ENCODE measurements at places on chromosomes 7 and 10.

DNA sequence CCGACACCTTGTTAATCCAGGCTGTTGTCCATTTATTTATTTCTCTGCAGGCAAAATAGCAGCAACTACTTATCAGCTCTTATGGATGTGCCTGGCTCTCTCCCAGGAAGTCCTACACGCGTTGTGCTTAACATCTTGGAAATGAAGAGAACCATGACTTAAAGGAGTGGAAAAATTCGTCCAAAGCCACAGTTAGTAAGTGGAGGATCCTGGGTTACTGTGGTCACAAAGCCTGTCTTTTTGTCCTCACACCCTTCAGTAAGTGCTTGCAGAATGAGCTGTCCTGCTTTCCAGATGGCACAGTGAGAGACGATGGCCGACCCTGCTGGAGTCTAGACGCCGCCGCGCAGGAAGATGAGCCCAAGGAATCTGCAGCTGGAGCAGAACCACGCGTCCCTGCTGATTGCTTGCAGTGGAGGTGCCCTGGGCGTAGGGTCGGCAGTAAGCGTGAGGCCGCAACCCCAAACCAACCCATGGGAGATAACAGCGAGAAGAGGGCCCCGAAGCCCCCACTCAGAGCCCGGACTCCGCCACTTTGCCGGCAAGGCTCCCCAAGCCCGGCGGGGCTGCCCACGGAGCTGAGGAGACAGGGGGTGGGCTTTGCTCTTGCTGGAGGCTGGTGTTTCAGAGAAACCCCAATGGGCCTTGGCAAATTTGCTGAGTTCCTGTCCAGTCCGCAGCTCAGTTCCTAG, 178.6 kb downstream of the CXCL12 start:
- no peak for DNase-seq

- DNase-seq = peak; percentile 11
Measured at GRCh38 chr7:141737118-141737835, 881 bp upstream of the SSBP1 start.

GRCh38 chr7:101754424-101755159, 62.8 kb upstream of the CUX1 start:
- DNase-seq = no peak

DNA sequence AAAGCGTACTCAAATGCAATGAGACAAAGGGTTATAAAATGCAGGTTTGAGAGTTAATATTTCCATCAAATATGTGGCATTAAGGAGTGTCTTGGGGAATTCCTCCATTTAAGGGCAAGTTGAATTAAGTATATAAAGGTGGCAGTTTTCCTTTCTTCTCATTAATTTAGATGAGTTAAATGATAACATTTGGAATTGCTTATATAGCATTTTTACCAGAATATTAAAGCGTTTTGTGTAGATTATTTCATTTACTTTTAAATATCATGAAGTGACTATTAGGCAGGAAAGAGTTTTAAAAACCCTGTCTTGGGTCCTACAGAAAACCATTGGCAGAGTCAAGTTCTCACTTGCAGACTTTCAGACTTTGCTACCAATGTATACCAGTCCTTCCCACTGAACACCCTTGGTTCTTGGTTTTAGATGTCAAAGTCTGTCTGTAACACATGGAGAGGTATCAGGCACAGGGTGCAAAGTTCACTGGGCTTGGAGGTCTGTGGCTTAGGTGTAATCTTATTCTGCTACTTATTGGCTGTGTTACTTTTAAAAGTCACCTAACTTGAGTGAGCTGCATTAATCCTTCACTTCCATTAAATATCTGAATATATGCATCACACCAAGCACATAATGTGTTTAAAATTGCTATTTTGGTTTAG, 51.0 kb downstream of the ASB4 start:
- no peak for DNase-seq

DNA sequence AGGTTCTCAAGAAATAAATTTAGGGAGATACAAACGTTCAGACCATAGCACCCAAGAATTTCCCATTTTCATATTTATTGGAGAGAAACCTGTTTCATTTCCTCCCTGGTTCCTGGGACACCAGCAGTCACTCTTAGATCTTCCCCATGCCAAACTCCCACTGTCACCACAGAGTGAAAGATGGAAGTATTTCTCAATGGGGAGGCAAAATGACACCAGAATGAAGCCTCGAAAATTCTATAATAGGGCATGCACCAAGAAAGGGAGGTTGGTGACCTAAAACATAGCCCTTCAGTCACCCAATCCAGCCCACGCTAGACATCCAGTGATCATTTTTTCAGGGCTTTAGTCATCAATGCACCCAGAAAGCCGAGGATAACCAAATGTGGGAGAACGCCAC, 148.1 kb upstream of the PLXDC2 start:
- DNase-seq = no peak

GRCh38 chr7:141679014-141679413, 23.0 kb downstream of the DENND11 start:
- DNase-seq = no peak

GRCh38 chr10:36676756-36677430, 448.5 kb upstream of the ANKRD30A start:
- DNase-seq = no peak

- DNase-seq = no peak
Measured at GRCh38 chr10:114876602-114877300, 55.2 kb downstream of the FHIP2A start.

- DNase-seq = no peak
Measured at GRCh38 chr10:26780793-26781601, 79.8 kb downstream of the ABI1 start.

DNA sequence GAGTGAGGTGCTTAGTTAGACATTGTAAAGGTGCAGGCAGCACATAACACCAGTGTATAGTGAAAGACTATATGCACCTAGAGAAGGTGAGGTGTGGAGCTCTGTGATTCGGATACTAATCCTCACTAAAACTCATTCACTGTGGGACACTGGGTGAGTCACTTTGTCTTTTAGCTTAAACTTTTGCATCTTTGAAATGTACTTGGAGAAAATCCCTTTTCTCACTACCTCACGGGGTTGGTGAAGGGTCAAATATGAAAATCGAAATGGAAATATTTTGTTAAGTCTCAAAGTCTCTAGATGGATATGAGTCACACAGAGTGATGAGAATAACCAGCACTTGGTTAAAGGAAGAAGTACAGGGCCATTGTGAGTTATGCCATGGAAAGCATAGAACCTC, 38.0 kb downstream of the MDFIC start:
- DNase-seq = no peak

DNA sequence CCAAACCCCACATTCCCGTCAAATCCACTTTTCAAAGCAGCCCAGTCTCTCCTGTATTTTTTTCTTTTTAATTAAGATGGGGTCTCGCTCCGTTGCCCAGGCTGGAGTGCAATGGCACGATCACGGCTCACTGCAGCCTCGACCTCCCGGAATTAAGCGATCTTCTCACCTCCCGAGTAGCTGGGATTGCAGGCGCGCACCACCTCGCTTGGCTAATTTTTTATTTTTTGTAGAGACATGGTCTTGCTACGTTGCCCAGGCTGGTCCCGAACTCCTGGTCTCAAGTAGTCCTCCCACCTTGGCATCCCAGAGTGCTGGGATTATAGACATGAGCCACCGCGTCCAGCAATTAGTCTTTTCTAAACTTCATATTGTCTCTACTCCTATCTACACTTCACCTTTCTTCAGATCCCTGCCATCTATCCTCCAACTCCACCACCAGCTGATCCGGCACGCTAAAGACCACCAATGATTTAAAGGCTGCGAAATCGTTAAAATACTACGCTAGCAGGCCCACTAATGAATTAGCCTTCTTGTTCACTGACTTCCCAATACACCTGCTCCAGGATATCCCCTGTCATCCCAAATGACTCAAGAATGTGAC, 525 bp upstream of the CHUK start:
- no peak for DNase-seq

GRCh38 chr10:10986606-10987005, 31.1 kb upstream of the CELF2 start:
- no peak for DNase-seq

DNA sequence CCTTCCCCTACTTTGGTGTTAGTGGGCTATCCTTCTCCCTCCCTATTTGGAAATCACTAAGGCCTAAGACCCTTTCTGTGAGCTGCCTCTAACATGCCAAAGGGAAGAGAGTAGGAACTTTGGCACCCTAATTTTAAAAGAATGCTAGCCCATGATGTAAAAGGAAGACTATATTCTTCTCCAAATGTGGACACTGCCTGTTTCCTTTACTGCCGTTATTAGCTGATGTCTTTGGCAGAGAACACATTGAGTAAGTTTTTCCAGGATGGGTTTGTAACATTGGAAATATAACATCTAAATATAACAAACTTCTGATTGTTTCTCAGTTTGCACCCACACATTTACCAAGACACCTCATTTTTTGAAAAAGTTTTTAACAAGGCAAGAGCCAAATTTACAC, 56.9 kb upstream of the TNKS2 start:
- DNase-seq = no peak

DNA sequence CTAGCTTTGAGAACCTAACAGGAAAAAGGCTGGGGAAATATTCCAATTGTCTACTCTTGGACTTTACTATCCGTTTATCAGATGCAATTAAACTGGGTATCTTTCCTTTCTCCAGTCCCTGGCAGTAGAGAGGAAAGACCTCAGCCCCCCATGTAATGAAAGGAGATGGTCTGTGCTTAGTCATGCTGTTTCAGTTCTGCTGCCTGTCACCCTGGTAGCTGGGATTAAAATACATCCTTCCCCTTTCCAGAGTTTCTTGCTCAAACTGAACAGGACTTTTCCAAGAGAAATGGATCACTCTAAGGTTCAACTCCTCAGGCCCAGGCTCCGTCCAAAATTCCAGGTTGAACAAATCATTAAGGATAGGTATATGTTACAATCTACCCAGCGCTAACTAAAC, 202.9 kb downstream of the PTEN start:
- no peak for DNase-seq

- DNase-seq = no peak
Measured at GRCh38 chr10:26909753-26910152, 49.0 kb upstream of the ABI1 start.

DNA sequence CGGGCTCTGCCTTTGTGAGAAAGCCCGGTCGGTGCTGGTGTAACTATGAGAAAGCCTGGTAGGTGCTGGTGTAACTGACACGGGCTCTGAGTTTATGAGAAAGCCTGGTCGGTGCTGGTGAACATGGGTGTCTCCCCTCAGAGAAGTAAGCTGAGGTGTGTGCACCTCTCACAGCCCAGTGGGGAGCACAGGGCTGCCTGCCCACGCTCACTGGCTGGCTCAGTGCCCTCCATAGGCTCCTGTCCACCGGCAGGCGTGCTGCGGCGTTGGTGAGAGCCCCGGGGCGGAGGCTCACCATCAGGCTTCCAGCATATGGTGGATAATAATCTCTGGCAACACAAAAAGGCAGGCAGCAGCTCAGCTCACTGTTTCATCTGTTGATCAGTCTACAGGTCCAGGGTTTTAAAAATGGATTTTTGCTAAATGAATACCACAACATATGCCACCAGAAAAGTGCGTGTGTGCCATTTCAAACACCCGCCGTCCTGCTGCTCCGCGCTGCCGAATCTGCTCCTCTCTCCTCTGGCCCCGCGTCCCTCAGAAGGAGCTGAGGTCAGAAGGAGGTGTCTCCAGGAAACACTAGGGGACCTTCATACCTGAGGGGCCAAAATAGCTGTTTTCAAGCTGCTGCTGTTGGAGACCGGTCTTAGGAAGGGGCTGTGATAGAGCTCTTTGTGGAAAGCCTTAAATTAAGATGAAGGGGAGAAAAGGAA, 365.7 kb downstream of the DNAJB6 start:
- DNase-seq = no peak

DNA sequence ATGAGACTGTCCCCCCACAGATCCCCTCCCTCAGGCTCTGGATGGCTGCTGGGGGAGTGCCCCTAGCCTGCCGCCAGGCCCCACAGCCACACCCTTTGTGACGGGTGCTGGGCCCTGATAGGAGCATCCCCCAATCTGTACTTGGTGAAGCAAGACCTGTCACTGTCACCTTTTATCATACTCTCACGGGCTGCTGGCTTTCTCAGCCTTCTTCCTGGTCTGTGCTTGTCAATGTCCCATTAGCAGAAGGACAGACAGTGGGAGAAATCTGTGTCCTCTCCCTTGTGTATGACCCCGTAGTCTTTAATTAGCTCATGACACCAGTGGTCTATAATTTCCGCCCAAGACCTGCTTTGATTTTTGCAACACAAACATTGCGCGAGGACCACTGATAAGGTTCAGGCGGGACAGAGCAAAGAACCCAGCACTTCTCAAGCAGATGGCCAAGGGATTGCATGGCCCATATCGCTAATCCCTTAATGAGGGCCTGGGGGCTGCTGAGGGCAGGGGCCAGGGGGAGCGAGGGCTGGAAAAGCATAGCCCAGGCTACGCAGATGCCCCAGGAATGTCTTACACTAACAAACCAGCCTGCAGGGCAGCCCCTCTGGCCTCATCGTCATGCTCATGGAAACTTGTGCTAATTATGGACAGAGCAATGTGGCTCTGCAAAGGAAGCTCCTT, 127.8 kb downstream of the PTPN20 start:
- no peak for DNase-seq

- DNase-seq = no peak
Measured at GRCh38 chr7:69873512-69873911, 275.2 kb downstream of the AUTS2 start.

DNA sequence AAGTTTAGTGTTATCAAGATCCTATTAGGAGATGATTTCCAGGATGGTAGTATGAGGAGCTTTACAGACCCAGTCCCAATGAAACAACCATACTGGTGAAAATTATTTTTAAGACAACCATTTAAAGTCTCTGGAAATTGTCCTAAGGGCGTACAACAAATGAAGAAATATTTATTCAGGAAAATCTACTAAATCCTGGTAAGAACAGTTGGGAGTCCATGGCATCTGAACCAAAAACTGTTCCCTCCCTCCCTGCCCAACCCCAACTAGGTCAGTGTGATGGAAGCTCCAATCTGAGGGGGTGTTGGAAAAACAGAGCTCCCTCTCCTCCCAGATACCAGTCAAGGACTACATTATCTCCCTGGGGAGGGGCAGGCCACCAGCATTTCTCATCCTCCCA, 74.7 kb upstream of the MKLN1 start:
- DNase-seq = no peak

GRCh38 chr10:48670978-48671913, 13.4 kb upstream of the WDFY4 start:
- DNase-seq = no peak

GRCh38 chr7:143954135-143954534, 509 bp upstream of the OR2F1 start:
- no peak for DNase-seq

- DNase-seq = no peak
Measured at GRCh38 chr10:124422742-124423141, 4.0 kb upstream of the OAT start.

DNA sequence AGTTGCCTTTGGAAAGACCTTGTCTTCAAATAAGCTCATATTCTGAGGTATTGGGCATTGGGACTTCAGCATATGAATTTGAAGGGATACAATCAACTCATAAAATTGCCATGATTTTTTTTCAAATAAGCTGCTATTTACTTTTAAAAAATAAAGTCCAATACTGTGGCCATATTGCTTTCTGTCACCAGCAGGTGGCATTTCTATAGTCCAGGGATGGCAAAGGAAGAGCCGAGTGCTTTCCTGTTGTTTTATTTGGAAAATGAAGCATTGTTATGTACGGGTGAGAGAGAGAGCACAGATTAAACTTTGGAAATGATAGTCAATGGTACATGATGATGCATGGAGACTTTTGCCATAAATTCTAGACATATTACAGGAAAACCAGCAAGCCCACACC, 104.1 kb upstream of the DPP6 start:
- no peak for DNase-seq

Data from activated gamma-delta T cell treated with Interleukin-2 at 50 U/mL for 16 hours (primary cell).